ENCODE measurements at places on chromosomes 2 and 18.

GRCh38 chr2:215748446-215748845 is 264.9 kb downstream of the MREG start:
- DNase-seq = no peak

GRCh38 chr2:65921116-65921515 is 488.7 kb upstream of the SPRED2 start:
- no peak for DNase-seq

DNA sequence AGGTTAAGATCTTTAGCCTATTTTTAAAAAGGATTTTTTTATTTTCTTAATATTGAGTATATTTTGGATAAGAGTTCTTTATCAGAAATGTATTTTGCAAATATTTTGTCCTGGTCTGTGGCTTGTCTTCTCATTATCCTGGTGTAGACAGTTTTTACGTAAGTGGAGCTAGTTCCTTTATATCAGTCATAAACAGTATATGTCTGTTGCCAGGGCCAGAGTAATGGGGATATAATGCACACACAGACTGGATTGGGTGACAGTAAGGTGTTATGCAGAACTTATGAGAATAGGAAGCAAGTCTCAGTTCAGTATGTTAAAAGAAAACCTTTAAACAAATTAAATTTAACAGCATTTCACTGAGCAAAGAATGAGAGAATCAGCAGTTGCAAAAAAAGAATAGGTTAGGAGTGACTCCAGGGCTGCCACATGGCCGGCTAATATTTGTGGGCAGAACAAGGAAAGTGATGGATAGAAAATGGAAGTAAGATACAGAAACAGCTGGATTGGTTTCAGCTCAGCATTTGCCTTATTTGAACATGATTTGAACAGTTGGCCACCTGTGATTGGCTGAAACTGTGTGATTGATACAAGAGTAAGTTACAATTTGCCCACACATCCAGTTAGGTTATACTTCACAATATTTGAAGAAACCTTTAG is 61.1 kb upstream of the ZNG1B start:
- DNase-seq = no peak

DNA sequence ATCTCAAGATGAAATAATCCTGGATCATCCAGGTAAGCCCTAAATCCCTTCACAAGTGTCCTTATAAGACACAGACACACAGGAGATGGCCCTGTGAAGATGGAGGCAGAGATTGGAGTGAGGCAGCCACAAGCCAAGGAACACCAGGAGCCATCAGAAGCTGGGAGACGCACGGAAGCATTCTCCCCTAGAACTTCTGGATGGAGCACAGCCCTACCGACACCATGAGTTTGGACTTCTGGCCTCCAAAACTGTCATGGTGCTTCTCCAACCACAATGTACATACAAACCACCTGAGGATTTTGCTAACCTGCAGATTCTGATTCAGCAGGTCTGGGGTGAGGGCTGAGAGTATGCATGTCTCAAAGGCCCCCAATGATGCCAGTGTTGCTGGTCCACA is 42.5 kb downstream of the ADD2 start:
- no peak for DNase-seq
